Liver (tissue), 10 donors: ENCODE measurements at places on chromosomes 2 and 18. TPM values are rescaled to one million over a fixed set of nuclear protein-coding genes. Genes with fewer than 3 reads are reported as not detected.

Gene SLC4A3
- polyA plus RNA-seq: 0.08 TPM

Gene SULT1C2
- 0.07 TPM for polyA plus RNA-seq

Gene TYW5
- 2.0 TPM for polyA plus RNA-seq

Gene KLHL29
- 0.89 TPM for polyA plus RNA-seq

Gene OR6B2
- polyA plus RNA-seq: not detected

Gene LIPG
- 30.6 TPM for polyA plus RNA-seq

Gene SNED1
- 3.0 TPM for polyA plus RNA-seq

Gene ALLC
- 1.4 TPM for polyA plus RNA-seq

Gene SLC19A3
- polyA plus RNA-seq: 4.2 TPM

Gene RAD51AP2
- polyA plus RNA-seq: 0.02 TPM

DNA sequence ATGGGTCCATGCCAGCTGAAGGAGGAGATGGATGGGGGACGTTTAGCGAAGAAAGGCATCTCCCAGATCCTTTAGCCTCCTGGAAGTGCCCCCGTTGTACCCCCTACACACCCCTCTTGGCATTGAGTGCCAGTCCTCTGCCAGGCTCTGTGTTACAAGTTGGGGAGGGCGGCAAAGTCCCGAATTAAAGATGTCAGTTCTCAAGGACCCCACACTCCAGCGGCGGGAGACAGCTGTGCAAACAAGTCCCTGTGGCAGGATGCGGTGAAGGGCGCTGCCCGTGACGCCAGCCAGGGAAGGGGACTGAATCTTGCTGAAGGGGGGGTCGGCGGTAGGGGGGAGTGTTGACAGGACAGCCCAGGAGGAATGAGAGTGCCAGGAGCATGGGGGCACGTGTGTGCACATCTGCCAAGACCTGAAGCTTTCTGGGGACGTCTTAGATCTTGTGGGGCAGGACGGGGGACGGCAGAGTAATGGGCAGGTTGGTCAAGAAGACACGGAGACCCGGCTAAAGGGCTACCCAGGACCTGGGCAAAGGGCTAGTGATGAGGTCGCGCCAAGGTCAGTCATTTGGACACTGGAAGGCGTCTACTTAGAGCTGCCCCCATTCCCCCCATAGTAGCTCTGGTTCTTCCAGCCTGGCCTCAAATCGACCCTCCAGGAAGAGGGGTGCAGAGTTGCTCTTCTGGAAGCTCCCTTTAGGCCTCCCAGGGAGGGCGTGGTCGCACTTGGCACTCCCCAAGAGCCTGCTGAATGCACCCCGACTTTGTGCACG, 2.8 kb upstream of the CTDSP1 start:
- peak overlapping the region; percentile 99 for H3K27ac ChIP-seq
- peaks cover 9% of the 10 kb centered on the region for H3K4me1 ChIP-seq
- peak; percentile 75 for DNase-seq
- H3K36me3 ChIP-seq: no peaks in the 10 kb centered on the region
- peak overlapping the region; percentile 91 for H3K4me3 ChIP-seq
- no peaks in the 10 kb centered on the region for H3K27me3 ChIP-seq

- H3K4me3 ChIP-seq: no peak overlapping the region
- H3K36me3 ChIP-seq: no peaks in the 10 kb centered on the region
- no peak overlapping the region for H3K27ac ChIP-seq
- DNase-seq: no peak
Observed at GRCh38 chr2:61993422-61994024, 88.0 kb downstream of the COMMD1 start.

DNA sequence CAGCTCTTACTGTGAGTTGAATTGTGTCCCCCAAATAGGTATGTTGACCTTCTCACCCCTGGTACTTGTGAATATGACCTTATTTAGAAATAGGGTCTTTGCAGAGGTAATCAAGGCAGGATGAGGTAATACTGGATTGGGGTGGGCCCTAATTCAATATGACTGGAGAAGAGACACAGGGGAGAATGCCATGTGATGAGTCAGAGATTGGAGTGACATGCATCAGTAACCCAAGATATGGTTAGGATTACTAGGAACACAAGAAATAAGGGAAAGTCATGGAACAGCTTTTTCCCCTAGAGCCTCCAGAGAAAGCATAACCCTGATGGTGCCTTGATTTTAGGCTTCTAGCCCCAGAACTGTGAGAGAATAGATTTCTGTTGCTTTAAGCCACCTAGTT, 37.0 kb upstream of the ATP5MC3 start:
- H3K27ac ChIP-seq: no peak overlapping the region
- no peak for DNase-seq
- no peaks in the 10 kb centered on the region for H3K4me1 ChIP-seq
- H3K27me3 ChIP-seq: no peaks in the 10 kb centered on the region
- H3K4me3 ChIP-seq: no peak overlapping the region
- no peaks in the 10 kb centered on the region for H3K36me3 ChIP-seq

- no peaks in the 10 kb centered on the region for H3K27me3 ChIP-seq
- H3K4me1 ChIP-seq: no peaks in the 10 kb centered on the region
- no peak for DNase-seq
- H3K27ac ChIP-seq: no peak overlapping the region
Observed at GRCh38 chr2:143622106-143622505, 492.9 kb downstream of the ARHGAP15 start.

DNA sequence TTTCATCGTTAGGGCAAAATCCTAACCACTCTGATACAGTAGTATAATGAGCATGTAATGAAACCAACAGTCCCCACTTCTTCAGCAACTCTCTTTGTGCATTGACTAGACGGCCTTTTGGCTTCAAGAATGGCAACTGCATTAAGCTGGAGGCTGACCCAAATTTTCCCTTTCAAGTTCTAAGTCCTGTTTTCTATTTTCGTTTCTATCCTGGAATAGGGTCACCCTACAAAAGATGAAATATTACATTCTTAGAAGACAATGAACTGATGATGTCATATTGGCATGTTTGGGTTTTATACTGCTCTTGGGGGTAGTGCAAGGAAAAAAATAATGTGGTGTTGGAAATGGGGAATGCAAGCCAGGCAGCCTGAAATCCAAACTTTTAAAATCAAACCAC, 254.4 kb downstream of the ETAA1 start:
- no peaks in the 10 kb centered on the region for H3K27me3 ChIP-seq
- H3K4me3 ChIP-seq: no peak overlapping the region
- DNase-seq: no peak
- H3K4me1 ChIP-seq: no peaks in the 10 kb centered on the region
- no peak overlapping the region for H3K27ac ChIP-seq

- no peaks in the 10 kb centered on the region for H3K27me3 ChIP-seq
- H3K4me1 ChIP-seq: peaks cover 4% of the 10 kb centered on the region
- peak overlapping the region; percentile 31 for H3K27ac ChIP-seq
- H3K4me3 ChIP-seq: no peak overlapping the region
- DNase-seq: no peak
Observed at GRCh38 chr2:36561237-36561944, 36.6 kb downstream of the FEZ2 start.

- DNase-seq: no peak
- H3K4me3 ChIP-seq: no peak overlapping the region
- H3K27me3 ChIP-seq: no peaks in the 10 kb centered on the region
- no peaks in the 10 kb centered on the region for H3K4me1 ChIP-seq
- H3K27ac ChIP-seq: no peak overlapping the region
Observed at GRCh38 chr18:55794288-55795052, 206.5 kb upstream of the TCF4 start.

- peaks cover 3% of the 10 kb centered on the region for H3K4me1 ChIP-seq
- H3K4me3 ChIP-seq: no peak overlapping the region
- H3K27ac ChIP-seq: no peak overlapping the region
- no peak for DNase-seq
Observed at GRCh38 chr2:38539086-38539485, 63.6 kb downstream of the HNRNPLL start.

DNA sequence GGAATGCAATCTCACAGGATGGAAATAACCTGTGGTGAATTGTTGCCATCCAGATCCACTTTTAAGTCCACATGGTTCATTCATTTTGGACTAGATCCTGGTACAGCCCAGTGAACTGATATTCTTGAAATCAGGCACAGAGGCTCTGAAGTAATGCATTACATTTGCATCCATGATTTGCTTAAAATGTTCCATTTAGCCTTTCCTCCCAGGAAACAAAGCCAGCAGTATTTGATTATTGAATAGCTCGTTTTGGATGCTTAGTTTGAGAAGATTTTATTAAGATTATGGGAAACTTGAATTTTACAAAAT, 995.8 kb upstream of the CDH2 start:
- H3K36me3 ChIP-seq: no peaks in the 10 kb centered on the region
- H3K4me1 ChIP-seq: no peaks in the 10 kb centered on the region
- H3K4me3 ChIP-seq: no peak overlapping the region
- DNase-seq: no peak
- no peak overlapping the region for H3K27ac ChIP-seq

- H3K4me1 ChIP-seq: no peaks in the 10 kb centered on the region
- DNase-seq: no peak
- peaks cover 12% of the 10 kb centered on the region for H3K36me3 ChIP-seq
- H3K27ac ChIP-seq: no peak overlapping the region
- peaks cover 2% of the 10 kb centered on the region for H3K27me3 ChIP-seq
Observed at GRCh38 chr2:74131901-74132300, 15.8 kb downstream of the BOLA3 start.

DNA sequence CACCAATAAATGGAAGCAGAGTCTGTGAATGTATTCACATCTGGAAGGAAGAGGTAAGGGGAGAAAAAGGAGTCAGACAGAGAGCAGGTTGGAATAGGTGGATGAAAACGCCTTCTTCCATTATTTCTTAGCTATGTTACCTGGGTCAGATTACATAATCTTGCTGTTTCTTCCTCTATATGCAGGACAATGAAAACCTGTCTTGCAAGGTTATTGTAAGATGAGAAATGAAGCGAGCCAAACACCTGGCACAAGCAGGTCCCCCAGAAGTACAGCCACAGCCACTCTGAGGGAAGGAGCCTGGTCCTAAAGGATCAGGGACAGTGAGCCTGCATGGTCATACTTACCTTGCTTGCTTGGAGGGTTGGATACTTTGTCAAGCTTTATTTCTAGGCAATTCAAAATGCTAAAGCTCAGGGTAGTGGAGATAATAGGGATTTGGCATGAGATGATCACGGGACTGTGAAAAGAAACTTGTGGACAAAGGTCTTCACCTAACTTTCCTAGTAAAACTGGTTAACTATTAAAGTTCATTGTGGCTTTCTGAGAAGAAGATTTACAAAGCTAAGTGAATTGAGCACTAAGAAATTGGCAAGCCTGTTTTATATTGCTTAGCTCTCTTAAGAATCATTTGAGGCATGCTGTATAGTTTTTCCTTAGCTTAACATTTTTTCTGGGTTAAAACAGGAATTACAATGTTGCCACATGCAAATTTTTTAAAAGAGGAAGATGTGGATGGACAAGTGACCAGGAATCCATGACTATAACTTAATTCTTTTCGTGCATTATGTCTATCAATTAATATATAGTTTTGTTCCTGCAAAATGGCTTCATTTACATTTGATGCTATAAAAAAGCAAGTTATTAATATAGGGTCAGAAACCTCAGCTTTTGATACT, 15.7 kb upstream of the PLA2R1 start:
- H3K36me3 ChIP-seq: no peaks in the 10 kb centered on the region
- H3K27me3 ChIP-seq: no peaks in the 10 kb centered on the region
- no peak for DNase-seq
- no peaks in the 10 kb centered on the region for H3K4me1 ChIP-seq

GRCh38 chr2:64311948-64312621, 141.9 kb upstream of the LGALSL start:
- H3K27ac ChIP-seq: no peak overlapping the region
- no peaks in the 10 kb centered on the region for H3K36me3 ChIP-seq
- H3K27me3 ChIP-seq: no peaks in the 10 kb centered on the region
- no peaks in the 10 kb centered on the region for H3K4me1 ChIP-seq
- no peak for DNase-seq

DNA sequence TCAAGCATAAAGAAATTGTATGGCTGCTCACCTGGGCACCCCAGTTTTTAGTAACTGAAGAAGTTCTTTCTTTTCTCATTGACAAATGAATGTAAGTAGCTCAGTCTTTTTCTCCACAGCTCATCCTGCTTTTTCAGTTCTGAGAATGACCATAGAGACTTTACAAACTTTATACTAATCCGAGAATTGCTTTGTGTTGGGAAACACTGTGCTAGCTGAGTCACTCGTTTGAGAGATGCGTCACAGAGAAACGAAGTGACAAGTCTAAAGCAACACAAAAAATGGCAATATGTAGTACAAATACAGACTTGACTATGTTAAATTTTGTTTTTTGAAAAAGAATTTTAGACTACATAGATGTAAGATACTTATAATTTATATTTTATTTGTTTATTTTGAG, 9.0 kb downstream of the LRRTM4 start:
- no peak overlapping the region for H3K4me3 ChIP-seq
- no peak for DNase-seq
- no peaks in the 10 kb centered on the region for H3K36me3 ChIP-seq
- H3K27me3 ChIP-seq: no peaks in the 10 kb centered on the region
- no peak overlapping the region for H3K27ac ChIP-seq

DNA sequence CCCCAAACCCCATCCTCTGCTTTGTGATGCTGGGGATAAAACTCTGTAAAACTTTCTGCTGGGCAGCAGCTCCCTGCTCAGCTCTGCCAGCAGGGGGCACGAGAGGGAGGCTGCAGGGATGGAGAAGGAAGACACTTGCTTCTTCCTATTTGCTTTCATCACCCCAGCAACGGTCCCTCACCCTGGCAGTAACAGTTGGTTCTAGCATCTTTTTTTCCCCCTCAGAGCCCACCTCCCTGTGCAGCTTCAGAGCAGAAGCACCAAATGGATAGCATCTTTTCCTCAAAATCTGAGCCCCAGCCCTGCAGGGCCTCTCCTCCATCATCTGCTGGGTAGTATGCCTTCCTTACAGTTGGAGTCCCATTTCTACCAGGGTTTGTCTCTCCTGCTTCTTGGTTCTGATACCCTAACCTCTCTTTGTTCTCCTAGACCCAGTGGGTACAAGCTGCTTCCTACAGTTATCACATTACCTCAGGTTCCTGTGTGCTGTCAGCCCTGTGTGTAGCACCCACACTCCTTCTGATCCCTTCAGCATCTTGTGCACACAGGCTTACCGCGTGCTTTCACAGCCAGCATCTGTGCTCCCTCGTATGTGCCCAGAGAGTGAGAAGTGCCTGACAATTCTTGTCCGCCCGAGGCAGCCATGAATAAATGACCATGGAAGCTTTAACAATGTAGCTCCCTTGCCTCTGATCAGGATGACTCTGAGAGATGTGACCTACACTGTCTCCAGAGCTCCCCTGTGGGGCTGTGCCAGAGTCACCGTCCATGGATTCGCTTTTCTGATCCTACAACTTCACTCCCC, 14.5 kb downstream of the CKAP2L start:
- DNase-seq: peak; percentile 82
- no peaks in the 10 kb centered on the region for H3K36me3 ChIP-seq
- no peak overlapping the region for H3K4me3 ChIP-seq
- no peaks in the 10 kb centered on the region for H3K27me3 ChIP-seq
- H3K4me1 ChIP-seq: peaks cover 22% of the 10 kb centered on the region

- H3K27me3 ChIP-seq: no peaks in the 10 kb centered on the region
- no peak overlapping the region for H3K27ac ChIP-seq
- no peaks in the 10 kb centered on the region for H3K4me1 ChIP-seq
Observed at GRCh38 chr2:55943466-55943865, 19.9 kb upstream of the EFEMP1 start.

DNA sequence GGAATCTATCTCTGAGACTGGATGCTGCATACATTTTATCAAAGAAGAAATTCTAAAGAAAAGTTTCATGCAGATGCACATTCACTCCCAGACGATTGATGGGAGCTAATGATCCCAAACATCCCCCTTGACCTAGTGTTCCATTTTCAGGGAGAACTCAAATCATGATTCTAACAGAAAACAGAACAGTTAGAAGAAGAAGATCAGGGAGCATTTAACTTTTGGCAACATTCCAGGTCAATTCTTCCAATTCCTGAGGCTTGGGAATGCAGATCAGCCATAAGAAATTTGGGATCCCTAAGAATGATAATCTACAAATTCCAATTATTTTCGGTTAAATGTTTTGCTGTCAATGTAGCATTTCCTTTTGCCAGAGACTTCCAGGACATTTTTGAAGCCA, 96.6 kb downstream of the CPO start:
- H3K36me3 ChIP-seq: no peaks in the 10 kb centered on the region
- H3K27me3 ChIP-seq: no peaks in the 10 kb centered on the region
- no peaks in the 10 kb centered on the region for H3K4me1 ChIP-seq
- DNase-seq: no peak
- H3K4me3 ChIP-seq: no peak overlapping the region
